HT1080 (cell line): ENCODE measurements at places on chromosomes 4 and X.

GRCh38 chrX:12672367-12673106 is 118.7 kb upstream of the PRPS2 start:
- DNase-seq: peak; percentile 29

- no peak for DNase-seq
Measured at GRCh38 chr4:2733844-2734574, 22.1 kb downstream of the TNIP2 start.

- DNase-seq: peak; percentile 77
Measured at GRCh38 chr4:56301181-56301996, 85.9 kb downstream of the AASDH start.

- DNase-seq: peak; percentile 24
Measured at GRCh38 chrX:43949669-43950068, 23.5 kb downstream of the NDP start.

DNA sequence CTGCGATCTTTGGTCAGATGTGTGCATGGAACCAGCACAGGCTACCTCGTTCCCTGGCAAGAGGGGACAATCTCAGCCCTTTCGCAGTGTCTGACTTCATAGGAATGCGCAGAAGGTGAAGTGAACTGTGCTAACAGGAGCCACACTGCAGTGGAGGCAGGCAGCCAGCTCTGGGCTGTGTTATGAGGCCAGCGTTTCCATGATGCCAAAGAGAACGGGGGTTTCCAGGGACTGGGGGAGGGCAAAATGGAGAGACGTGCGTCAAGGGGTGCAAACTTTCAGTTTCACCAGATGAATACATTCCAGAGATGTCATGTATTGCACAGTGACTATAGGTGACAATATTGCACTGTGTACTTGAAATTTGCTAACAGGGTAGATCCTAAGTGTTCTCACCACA is 30.4 kb downstream of the CLDN34 start:
- no peak for DNase-seq

GRCh38 chr4:130021706-130022105 is 925.8 kb downstream of the C4orf33 start:
- no peak for DNase-seq

DNA sequence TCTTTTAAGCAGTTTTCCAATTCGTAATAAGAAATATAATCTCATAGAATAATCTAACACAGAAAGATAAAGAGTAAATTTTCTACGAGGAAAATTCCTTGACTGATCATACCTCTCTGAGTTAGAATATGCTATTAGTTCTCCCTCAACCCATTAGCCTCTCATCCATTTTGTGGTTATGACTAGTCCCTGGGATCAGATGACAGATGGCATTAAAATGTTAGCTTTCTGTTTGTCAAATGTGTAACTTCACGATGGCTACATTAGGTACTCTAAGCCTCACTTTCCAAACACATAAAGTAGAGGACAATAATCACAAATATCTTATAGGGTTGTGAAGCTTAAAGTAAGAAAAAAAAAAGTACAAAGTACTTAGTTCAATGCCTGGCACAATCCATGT is 112.2 kb downstream of the ZAR1 start:
- peak; percentile 68 for DNase-seq

DNA sequence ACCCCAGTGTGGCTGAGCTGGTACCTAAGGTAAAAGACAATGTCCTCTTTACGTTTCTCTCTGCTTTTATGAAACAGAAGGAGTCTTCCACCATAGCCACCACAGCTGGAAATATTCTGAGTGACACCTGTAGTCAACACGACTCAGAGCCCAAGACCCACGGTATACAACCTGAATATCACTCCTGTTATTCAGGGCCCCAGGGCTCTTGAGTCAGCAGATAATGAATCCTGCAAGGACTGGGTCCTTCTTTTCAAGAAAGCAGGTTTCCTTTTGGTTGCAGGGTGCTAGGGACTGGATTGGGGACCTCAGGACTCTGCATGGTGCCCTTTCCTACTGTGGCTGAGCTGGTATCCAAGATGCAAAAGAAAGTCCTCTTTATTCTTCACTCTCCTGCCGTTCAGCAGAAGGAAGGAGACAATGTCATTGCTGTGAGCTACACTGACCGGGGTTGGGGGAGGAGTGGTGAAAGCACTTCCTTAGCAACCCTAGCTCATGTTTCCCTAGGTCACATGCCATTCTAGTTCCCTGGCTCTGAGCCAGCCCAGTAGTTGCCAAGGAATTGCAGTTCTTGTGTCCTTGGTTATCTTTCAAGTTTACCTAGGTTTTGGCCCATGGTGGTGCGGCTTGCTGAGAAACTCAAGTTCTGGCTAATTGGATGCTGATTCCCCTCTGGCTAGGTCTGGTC is 23.7 kb upstream of the UNC5C start:
- peak; percentile 79 for DNase-seq

DNA sequence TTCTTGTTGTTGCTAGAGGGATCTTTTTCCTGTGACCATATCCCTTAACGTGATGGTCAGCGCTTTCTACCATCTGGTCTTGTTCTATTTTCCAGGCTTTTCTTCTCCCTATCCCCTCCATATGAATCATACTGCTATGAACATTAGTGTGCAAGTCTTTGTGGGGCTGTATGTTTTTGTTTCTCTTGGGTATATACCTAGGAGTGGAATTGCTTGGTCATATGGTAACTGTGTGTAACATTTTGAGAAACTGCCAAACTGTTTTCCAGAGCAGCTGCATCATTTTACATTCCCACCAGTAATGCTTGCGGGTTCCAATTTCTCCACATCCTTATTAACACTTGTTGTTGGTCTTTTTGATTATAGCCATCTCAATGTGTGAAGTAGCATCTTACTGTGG is 121.4 kb downstream of the SPRY1 start:
- DNase-seq: no peak

GRCh38 chr4:125115941-125116340 is 198.8 kb upstream of the FAT4 start:
- peak; percentile 55 for DNase-seq

DNA sequence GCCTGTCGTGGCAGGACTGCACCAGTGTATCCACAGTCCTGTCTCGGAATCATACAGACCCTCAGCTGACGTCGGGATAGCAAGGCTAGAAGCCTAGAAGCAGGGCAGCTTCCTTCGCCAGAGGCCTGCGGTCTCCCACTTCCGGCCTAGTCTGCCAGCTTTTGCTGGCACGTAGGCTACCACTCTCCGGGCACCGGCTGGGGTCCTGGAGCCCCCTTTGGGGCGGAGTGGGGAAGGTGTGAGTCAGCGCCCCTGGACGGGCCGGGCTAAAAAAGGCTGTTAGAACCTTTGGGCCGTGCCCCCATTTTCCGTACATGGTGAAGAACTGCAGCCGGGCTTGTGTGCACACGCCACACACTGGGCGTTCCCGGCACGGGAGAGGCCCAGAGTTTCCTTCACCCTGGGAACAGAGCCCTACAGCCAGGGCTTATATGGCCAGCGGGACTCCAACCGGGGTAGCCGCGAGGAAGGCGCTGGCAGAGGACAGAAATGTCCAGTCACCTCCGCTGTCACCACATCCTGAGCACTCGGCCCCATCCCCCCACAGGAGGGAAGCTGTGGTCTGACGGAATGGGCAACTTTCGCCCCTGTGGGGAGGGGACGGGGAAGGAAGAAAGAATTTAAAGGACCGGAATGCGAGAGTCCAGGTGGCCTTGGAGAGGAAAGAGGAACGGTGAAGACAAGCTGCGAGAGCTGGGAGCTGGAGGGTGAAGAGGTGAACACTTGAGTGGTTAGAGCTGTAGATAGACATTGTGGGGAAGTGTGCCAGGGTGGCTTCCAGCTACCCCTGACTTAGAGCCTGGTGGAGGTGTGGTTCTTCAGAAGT is 4.6 kb downstream of the MAGIX start:
- DNase-seq: peak; percentile 97

DNA sequence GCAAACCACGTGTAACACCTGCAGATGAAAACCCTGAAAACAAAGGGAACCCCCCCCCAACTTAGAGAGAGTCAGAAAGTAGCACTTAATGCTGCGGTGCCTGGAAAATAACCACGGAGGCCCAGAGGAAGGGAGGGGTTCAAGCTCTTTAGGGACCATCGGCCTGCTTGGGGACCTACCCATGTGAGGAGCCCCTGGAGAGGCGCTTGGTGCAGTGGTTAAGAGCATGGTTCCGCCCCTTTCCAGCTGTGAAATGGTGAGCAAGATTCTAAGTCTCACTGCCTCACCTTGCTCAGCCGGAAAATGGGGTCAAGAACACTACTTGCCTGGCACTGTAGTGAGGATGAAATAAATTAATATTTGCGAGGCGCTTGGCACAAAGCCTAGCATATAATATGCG is 13.8 kb downstream of the SLC25A5 start:
- no peak for DNase-seq

DNA sequence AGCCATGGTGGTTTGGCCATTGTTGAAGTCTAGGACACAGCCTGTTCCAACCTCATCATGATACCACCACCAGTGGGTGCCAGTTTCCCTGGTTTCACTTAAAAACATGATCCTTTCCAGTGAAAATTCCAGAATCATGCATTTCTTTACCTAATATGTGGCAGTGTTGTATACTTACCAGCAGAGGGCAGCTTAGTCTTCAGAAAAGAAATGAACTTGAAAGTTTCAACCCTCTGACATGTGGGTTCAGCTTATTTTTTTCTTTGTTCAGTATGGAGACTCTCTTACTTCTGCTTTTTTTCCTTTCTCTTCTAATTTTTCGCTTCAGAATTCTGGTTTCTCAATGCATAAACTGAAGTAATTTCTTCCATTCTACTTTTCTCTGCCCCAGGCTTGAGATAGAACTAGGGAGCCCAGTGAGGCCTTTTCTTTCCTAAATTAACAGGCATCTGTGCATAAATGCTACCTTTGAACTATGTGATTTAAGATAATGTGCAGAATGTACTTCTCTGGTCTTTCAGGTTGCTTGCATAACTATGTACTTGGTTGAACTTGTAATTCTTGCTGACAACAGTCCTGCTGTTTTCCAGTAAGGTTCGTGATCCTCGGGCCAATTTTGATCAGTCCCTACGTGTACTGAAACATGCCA is 10.7 kb downstream of the LIAS start:
- peak; percentile 85 for DNase-seq

DNA sequence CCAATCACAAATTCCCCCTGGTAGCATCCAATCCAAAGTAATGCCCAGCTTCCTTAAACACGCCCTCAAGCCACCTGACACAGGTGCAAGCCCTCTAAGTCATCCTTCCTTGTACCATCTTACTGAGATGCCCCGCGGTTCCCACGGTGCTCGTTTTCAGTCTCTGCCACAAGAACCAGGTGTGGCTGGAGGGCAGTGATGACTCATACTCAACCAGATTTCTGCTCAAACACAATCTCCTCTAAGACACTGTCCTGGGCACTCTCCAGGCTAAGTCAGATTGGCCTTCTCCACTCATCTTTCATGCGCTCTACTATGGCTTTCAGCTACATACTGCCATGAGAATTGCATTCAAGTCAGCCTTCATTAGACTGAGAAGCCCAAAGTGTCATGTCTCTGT is 3.5 kb downstream of the SH3KBP1 start:
- peak; percentile 68 for DNase-seq

- DNase-seq: no peak
Measured at GRCh38 chrX:111365770-111366325, 46.1 kb downstream of the DCX start.

- no peak for DNase-seq
Measured at GRCh38 chr4:115357776-115358175, 244.4 kb upstream of the NDST4 start.

GRCh38 chr4:105626846-105627245 is 74.4 kb downstream of the ARHGEF38 start:
- DNase-seq: no peak

DNA sequence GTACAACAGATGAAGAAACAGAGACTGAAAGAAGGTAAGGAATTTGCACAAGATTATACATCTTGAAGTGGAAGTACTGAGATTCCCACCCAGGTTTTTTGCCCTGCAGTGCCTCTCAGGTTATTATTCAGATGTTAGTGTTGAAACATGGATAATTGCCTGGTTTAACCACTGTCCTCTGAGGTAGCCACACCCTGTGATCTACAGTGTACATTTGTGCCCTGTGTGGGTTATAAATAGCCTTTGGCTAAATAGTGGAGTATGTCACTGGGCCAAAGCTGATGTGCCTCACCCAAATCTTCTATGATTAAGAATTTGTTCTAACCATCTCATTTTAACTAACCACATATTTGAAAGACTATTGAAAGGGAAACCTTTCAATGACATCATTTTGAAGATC is 5.4 kb upstream of the ASB5 start:
- peak; percentile 32 for DNase-seq

GRCh38 chr4:137533855-137534254 is 1.6 kb upstream of the PCDH18 start:
- no peak for DNase-seq

DNA sequence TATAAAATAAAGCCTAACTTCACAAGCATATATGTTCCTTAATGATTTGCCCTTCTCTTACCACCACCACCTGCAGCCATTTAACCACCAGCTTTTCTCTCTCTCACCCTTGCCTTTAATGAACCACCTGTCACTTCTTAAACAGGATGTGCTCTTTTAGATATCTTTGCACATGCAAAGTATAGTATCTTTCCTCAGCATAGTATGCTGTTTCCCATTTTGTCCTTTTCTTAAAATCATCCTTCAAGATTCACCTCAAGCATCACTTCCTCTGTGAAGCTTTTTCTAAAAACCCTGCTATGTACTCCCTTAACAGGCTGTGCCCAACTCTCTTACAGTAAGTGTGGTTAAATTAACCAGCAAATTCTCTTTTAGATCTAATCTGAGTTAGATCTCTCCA is 8.2 kb upstream of the CNOT6L start:
- no peak for DNase-seq

DNA sequence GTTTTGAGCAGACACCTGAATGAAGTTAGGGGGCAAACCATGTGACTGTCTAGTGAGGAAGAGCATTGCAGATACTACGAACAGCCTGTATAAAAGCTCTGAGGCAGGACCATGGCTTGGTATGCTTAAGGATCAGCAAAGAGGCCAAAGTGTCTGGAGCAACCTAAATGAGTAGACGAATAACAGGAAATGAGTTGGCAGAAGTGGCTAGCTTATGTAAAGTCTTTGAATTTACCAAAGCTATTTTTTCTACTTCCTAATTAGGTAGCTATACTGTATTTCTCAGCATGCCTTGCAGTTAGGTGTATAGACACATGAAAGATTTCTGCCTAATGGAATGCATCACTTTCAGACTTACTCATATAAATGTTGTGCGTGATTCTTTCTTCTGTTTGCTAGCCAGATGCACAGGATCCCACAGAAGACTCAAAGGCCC is 9.3 kb upstream of the GPRIN3 start:
- DNase-seq: peak; percentile 87
